Astrocyte (in vitro differentiated cells and primary cell): ENCODE measurements at places on chromosomes 3 and 15. TPM values are rescaled to one million over a fixed set of nuclear protein-coding genes. Genes with fewer than 3 reads are reported as not detected.

DNA sequence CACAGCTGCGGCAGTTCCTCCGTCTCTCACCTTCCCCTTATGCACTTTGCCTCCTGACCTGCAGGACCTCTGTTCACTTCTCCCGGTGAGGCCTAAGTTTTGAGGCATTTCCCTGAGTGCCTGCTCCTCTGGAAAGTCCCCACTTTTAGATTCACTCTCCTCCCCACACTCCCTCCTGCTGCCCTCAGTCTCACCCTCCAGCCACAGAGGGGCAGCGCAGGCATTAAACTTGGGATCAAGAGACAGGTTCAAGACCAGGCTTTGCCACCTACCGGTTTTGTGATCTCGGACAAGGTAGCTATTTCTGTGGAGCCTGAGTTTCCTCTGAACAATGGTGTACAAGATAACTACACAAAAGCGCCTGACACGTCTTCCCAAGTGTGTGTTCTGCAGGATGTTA is 19.4 kb downstream of the SLC6A11 start:
- H3K4me1 ChIP-seq, result no peaks in the 10 kb centered on the region
- H3K4me3 ChIP-seq, result no peak overlapping the region
- H3K27ac ChIP-seq, result no peak overlapping the region
- peaks cover 5% of the 10 kb centered on the region for H3K27me3 ChIP-seq

- H3K36me3 ChIP-seq, result no peaks in the 10 kb centered on the region
- no peaks in the 10 kb centered on the region for H3K27me3 ChIP-seq
- H3K27ac ChIP-seq, result no peak overlapping the region
Observed at GRCh38 chr15:92772626-92773244, 117.2 kb upstream of the FAM174B start.

DNA sequence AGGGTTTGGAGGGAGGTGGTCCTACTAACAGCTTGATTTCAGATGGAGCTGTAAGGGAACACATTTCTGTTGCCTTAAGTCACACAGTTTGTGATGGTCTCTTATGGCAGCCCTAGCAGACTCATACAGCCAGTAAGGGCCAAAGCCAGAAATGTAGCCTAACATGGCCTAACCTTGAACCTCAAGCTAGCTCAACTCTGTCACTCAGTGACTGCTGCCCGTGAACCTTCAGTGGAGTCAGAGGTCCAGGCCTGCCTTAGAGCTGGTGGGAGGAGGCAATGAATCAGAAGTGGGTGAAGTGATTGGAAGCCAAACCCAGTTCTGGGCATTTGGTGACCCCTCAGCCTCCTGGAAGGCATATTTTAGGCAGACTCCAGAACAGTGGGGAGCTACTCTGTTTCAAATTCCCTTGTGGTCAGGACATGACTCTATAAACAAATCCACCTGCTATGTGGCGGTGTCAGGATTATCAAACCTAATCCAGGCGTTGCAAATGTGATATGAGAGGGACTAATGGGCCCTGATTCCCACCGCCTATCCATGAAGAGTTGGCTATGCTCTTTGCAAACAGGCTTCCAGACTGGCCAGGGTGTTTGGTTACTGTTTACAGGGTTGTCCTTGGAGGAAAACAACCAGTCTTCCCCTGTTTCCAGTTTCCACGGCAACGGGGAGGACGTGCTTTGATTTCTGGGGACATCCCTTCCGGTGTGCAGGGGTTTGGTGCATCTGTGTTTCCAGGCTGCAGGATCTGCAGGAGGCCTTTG is 105.9 kb upstream of the AGBL1 start:
- no peaks in the 10 kb centered on the region for H3K27me3 ChIP-seq
- no peaks in the 10 kb centered on the region for H3K4me1 ChIP-seq

DNA sequence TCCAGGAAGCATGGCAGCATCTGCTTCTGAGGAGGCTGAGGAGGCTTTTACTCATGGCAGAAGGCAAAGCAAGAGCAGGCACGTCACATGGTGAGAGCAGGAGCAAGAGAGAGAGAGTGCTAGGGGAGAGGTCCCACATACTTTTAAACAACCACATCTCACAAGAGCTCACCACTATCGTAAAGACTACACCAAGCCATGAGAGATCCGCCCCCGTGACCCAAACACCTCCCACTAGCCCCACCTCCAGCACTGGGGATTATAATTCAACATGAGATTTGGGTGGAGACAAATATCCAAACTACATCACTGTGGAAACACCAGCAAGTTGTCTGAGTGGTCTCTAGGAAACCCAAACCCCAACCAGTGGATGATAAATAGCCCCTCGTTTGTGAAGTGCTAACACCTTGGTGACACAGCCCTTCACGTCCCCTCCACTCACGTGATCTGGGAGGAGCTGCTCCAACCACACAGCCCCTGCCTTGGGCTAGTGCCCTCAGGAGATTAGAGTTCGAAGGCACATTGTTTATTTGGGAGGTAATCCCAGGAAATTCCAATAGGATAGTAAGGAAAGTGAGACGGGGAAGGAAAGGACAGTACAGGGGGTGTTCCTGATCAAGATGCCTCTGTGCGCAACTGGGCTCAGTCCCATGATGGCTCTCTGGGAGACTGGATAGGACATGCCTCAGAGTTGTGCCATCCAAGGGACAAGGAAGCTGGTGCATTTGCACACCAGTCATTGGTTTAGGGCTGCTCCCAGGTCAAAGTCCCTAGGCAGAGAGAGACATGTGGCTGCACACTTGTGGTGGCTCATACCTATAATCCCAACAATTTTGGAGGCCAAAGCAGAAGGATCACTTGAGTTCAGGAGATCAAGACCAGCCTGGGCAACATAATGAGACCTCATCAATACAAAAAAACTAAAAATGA is 80.6 kb upstream of the CTNNB1 start:
- no peaks in the 10 kb centered on the region for H3K27me3 ChIP-seq
- DNase-seq, result no peak
- H3K4me3 ChIP-seq, result no peak overlapping the region
- H3K36me3 ChIP-seq, result no peaks in the 10 kb centered on the region

- no peaks in the 10 kb centered on the region for H3K27me3 ChIP-seq
- peaks cover 4% of the 10 kb centered on the region for H3K4me1 ChIP-seq
- peak overlapping the region; percentile 15 for H3K27ac ChIP-seq
- DNase-seq, result no peak
Observed at GRCh38 chr3:172541945-172542488, 18.8 kb upstream of the TNFSF10 start.

The SPG11 gene
- 34.4 and 37.9 TPM in 2 replicates for total RNA-seq

DNA sequence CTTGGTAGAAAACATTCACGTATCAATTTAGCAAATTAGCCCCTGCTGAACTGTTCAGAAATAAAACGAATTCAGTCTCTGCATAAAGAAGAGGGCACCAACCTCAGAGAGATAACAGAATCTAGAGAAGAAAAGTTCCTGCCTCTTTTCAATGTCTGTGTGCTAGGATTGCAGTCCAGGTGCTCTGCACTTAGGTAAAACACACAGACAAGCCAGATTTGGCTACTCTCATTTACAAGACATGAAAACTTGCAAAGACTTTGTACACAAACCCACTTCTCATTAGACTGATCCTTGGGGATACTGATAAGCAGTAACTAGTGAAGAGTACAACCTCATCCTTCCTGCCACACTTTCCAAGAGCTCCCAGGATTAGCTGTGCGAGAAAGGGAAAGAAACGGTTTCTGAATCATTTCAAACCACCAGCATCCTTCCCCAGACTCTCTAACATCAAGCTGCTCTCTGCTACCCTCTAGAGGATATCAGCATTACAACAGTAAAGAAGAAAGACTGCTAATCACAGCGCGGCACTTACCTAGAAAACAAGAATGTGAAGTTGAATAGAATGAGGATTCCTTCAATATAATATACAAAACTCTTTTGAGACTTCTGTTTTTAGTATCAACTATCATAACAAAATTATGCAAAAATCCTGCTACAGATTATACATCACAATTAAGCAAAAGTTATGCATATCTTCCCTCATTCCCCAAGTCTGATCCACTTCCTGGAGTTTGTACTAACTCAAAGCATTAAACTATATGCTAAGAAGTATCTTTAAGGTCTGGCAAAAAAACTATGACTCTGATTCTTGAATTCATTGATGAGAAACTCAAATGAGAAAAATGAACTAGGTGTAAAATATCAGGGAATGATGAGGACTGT is 306.4 kb downstream of the MAGI1 start:
- no peaks in the 10 kb centered on the region for H3K36me3 ChIP-seq
- no peak overlapping the region for H3K27ac ChIP-seq
- H3K4me3 ChIP-seq, result no peak overlapping the region
- DNase-seq, result peak; percentile 35
- H3K27me3 ChIP-seq, result no peaks in the 10 kb centered on the region
- peaks cover 9% of the 10 kb centered on the region for H3K4me1 ChIP-seq

GRCh38 chr3:147387291-147387884 is 19.0 kb downstream of the ZIC4 start:
- H3K36me3 ChIP-seq, result no peaks in the 10 kb centered on the region
- H3K27ac ChIP-seq, result no peak overlapping the region

GRCh38 chr3:120852412-120852811 is 55.6 kb upstream of the STXBP5L start:
- H3K27me3 ChIP-seq, result no peaks in the 10 kb centered on the region
- H3K36me3 ChIP-seq, result no peaks in the 10 kb centered on the region
- peaks cover 7% of the 10 kb centered on the region for H3K4me1 ChIP-seq
- DNase-seq, result no peak
- H3K27ac ChIP-seq, result no peak overlapping the region

GRCh38 chr15:25900901-25901300 is 37.8 kb upstream of the ATP10A start:
- DNase-seq, result peak; percentile 51
- no peaks in the 10 kb centered on the region for H3K27me3 ChIP-seq

- no peak within 1 kb of the TSS for H3K27ac ChIP-seq
- no peaks in the 10 kb centered on the region for H3K4me1 ChIP-seq
- no peak within 1 kb of the TSS for H3K4me3 ChIP-seq
- H3K36me3 ChIP-seq, result no peaks in the 10 kb centered on the region
- H3K27me3 ChIP-seq, result peaks cover 6% of the 10 kb centered on the region
Observed at GRCh38 chr3:195583831-195584542, at the start of gene APOD. APOD (minus strand) TSS chr3:195583940; CDS start chr3:195579461, 4,479 bp downstream.
